ENCODE measurements at places on chromosomes 2 and 18. TPM values are rescaled to one million over a fixed set of nuclear protein-coding genes. Genes with fewer than 3 reads are reported as not detected.

ANO7 gene
- 0.81 TPM for total RNA-seq

C2orf42 gene
- total RNA-seq: 22.5 TPM

SDC1 gene
- total RNA-seq: 387 TPM

HNMT gene
- total RNA-seq: 55.2 TPM

CELF4 gene
- not detected for total RNA-seq

CDK15 gene
- total RNA-seq: not detected

Data from right lobe of liver (tissue), 6 donors.